ENCODE measurements at places on chromosomes 4 and X.

- DNase-seq, result peak; percentile 9
These were observed 84.3 kb upstream of the CLDN34 start for GRCh38 chrX:9882669-9883446.

DNA sequence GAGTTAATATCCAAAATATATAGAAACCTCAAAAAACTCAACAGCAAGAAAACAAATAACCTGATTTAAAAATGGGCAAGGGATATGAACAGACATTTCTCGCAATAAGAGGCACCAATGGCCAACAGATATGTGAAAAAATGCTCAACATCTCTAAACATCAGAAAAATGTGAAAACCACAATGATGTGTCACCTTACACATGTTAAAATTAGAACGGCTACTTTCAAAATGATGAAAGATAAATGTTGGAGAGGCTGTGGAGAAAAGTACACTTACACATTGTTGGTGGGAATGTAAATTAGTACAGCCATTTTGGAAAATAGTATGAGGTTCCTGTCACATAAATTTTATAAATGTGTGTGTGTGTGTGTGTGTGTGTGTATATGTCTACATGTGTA lies 731.3 kb downstream of the DMD start:
- no peak for DNase-seq

DNA sequence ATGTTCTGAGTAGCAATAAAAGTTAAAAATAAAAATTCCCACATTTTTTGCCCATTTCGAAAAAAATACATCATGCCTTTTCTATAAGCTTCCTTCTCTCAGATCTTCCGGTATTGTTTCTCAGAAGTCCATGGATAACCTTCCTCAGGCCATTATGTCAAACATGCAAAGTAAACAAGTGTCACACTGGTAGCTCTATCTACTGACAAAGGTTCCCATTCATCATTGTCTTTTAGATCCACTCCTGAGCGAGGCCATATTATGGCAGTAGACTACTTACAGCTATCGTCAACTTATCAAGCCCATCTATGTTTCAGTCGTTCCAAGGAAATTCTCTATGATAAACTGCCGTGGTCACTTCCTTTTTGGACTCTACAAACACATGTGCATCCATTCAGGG lies 1068.2 kb downstream of the GLUD2 start:
- no peak for DNase-seq

DNA sequence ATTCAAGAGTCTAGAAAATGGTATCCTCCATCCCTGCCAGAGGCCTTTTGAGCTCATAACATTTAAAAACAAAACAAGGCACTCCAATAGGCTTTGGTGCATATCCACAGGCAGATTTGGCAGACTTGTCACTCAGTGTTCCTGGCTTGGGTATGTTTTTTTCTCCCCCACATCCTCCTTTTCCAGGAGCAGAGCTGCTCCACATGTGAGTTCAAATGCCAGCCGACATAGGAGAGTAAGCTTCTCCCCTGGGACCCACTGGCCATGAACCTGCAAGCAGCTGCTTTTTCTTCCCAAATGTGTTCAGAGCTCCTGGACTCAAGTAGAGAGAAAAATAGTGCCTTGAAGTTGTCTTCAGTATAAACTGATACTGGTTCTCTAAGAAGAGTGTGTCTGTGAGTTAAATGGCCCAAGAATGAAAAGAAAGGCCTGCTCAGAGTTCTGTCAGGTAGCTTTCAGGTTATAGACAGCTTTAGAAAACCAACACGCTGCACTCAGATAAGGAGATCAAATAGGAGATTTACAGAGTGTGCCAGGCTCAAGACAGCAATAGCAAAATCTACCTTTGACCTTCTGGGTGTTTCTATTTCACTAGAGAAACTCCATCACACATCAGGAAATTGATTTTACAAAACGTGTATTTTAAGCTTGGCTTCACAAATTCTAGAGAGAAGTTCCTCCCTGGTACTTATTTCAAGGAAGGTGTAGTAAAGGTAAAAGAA lies 162.5 kb upstream of the GALNT7 start:
- DNase-seq, result no peak

- no peak for DNase-seq
These were observed 5.7 kb downstream of the ARHGAP10 start for GRCh38 chr4:147737623-147738022.

DNA sequence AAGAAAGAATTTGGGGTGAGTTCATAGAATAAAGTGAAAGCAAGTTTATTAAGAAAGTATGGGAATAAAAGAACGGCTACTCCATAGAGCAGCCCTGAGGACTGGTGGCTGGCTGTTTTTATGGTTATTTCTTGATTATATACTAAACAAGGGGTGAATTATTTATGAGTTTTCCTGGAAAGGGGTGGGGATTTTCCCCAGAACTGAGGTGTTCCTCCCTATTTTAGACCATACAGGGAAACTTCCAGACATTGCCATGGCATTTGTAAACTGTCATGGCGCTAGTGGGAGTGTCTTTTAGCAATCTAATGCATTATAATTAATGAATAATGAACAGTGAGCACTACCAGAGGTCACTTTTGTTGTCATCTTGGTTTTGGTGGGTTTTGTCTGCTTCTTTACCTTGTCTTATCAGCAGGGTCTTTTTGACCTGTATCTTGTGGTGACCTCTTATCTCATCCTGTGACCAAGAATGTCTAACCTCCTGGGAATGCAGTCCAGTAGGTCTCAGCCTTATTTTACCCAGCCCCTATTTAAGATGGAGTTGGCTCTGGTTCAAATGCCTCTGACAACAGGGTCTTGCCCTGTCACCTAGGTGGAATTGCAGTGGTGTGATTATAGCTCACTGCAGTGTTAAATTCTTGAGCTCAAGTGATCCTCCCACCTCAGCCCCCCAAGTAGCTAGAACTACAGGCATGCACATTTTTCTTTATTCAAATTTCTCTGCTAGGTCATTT lies 27.1 kb downstream of the RAPGEF2 start:
- DNase-seq, result peak; percentile 7

GRCh38 chr4:13403326-13403725 lies 80.8 kb downstream of the RAB28 start:
- DNase-seq, result no peak

- no peak for DNase-seq
These were observed 165.3 kb downstream of the BTC start for GRCh38 chr4:74628852-74629620.

DNA sequence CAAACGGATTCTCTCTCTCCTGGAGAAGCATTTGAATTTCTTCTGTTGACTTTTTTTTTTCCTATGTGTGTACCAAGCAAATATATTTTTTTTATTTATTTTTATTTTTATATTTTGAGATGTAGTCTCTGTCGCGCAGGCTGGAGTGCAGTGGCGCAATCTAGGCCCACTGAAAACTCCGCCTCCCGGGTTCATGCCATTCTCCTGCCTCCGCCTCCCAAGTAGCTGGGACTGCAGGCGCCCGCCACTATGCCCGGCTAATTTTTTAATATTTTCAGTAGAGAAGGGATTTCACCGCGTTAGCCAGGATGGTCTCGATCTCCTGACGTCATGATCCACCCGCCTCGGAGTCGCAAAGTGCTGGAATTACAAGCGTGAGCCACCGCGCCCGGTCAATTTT lies 549.5 kb upstream of the GNPDA2 start:
- DNase-seq, result no peak

DNA sequence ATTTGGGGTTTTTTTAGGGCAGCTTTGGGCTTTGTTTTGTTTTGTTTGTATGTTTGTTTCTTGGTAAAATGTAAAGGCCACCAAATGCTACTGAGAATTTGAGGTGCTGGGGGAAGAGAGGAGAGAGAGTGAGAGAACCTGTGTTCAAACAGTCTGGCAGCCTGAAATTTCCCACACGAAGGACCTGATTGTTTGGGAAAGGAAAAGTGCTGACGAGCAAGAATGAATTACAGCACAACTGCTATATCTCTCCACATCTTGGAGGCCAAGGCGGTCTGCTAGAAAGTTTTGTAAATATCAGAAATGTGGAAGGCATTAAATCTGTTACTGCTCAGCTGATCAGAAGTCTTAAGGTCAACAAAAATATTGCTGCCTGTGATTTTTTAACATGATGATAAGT lies 170.5 kb downstream of the PALLD start:
- DNase-seq, result no peak

- DNase-seq, result no peak
These were observed 7.2 kb upstream of the TSPYL2 start for GRCh38 chrX:53075011-53075410.

- no peak for DNase-seq
These were observed 23.3 kb upstream of the CBLL2 start for GRCh38 chrX:22249371-22249770.

- DNase-seq, result no peak
These were observed 103.9 kb upstream of the PAQR3 start for GRCh38 chr4:79043138-79043537.

GRCh38 chr4:40421839-40422708 lies 86.9 kb downstream of the CHRNA9 start:
- no peak for DNase-seq

- no peak for DNase-seq
These were observed 22.1 kb upstream of the NDNF start for GRCh38 chr4:121094297-121094966.

- no peak for DNase-seq
These were observed 218.6 kb downstream of the SPCS3 start for GRCh38 chr4:176538217-176538925.

DNA sequence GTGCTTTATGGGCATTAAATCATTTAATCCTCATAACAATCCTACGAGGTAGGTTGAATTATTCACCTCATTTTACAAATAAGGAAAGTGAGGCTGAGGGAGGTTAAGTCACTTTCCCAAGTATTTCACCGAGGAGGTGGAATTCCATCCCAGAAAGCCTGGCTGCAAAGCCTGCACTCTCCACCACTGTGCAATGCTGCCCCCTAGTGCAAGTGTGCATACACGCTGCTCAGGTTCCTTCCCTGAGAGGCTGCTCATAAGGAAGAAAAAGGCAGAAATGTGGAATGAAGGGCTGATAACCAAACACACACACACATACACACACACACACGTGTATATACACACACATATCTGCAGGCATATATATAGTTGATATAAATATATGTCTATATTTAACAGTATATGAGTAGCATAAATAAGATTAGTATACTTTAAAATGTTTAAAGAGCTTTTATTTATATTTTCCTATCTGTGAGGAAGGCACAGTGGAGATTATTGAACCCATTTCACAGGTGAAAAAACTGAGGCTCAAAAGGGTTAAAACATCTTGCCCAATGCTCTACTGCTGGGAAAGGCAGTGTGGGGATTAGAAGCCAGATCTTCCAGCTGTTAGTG lies 714.5 kb upstream of the TENM3 start:
- peak; percentile 63 for DNase-seq

DNA sequence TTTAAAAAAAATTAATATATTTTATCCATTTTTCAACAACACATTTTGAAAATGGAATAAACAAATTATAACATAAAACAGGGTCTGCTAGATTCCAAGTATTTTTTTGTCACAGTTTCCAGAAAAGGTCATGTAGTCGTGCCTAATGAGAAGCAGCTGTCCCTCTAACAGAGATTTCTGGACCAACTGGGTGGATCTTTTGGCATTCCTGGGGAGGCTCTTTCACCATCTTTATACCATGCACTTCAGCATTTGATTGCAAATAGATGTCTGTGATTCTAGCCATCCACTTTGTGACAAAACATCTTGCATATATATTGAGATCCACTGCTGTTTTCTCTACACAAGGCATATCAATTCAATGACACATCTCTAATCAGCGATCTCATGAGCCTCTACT lies 210.7 kb upstream of the LDB2 start:
- DNase-seq, result no peak

GRCh38 chrX:16771483-16772398 lies 14.5 kb upstream of the TXLNG start:
- peak; percentile 58 for DNase-seq

GRCh38 chrX:55648434-55648833 lies 25.2 kb downstream of the FOXR2 start:
- no peak for DNase-seq

- no peak for DNase-seq
These were observed 57.1 kb downstream of the ADD1 start for GRCh38 chr4:2900741-2901140.

DNA sequence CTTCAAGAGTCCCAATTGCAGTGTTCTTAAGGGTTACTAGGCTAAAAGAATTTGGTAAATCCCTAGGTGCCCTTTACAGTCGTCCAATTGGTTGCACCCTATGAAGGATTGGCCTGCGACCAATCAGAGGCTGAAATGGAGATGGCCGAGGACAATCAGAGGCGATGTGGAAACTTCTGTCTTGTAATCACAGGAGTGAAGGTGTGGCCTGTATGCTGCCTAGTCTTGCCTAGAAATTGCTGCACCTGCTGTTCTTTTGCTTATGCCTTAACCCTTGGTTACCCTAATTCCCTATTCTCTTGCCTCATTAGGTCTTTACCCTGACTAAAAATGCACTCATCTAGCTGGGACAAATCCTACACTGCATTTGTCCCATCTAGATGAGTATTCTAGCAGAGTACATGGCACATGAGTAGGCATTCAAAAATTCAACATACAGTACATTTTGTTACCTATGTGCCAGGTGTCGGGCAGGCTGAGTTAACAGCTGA lies 1.0 kb upstream of the DCK start:
- DNase-seq, result peak; percentile 41

GRCh38 chr4:170423137-170423536 lies 333.4 kb upstream of the AADAT start:
- no peak for DNase-seq

DNA sequence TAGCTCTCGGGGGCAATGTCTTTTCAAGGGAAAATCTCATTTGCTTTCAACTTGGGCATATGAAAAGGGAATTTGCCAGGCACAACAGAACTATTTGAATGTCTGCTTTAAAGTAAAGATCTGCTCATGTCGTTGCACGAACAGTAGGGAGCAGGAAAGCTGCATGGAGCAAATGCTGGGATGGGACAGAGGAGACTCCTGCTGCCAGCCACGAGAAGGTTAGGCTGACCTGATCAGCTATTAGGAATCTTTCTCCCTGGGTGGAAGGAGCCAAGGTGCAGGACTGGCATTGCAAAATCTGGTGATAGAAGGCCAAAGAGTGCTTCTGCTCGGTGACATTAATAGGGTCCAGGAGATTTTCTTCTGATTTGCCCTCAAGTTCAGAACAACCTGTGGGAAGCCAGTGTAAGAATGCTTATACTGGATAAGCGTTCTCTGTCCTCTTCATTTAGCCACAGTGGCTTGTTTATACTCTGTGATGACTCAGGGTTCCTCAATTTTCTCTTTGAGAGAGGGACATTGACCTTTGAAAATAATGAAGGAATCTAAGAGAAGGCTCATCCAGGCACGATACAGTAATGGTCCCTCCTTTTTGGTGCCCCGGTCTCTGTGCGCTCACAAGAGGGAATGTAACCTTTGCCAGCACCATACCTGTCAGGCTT lies 22.9 kb downstream of the FHL1 start:
- DNase-seq, result no peak

DNA sequence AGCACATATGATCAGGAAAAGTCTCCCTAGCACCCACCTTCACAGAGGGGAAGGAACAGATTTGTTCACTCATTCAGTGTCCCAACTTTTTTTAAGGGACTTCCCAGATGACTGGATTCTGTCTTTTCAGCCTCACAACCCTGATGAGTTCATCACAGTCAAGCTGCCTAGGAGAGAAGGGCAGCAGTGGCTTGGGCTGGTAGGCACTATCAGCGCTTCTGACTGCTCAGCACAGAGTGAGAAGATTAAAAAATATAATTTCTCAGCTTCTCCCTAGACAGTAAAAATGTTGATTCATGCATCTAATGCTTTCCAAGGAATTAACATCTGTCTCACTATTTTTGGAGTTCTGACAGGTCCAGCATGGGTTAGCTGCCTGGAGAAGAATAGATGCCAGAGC lies 328.2 kb downstream of the DTHD1 start:
- DNase-seq, result no peak
